ENCODE measurements at places on chromosomes 16 and 17.
A peak's percentile ranks its signal among the peaks of the same experiment; 100 is the strongest.

- DNase-seq = peak; percentile 67
Observed at GRCh38 chr16:84726079-84726668, 26.4 kb downstream of the USP10 start.

GRCh38 chr17:42467889-42468288 is 9.2 kb downstream of the ATP6V0A1 start:
- no peak for DNase-seq

DNA sequence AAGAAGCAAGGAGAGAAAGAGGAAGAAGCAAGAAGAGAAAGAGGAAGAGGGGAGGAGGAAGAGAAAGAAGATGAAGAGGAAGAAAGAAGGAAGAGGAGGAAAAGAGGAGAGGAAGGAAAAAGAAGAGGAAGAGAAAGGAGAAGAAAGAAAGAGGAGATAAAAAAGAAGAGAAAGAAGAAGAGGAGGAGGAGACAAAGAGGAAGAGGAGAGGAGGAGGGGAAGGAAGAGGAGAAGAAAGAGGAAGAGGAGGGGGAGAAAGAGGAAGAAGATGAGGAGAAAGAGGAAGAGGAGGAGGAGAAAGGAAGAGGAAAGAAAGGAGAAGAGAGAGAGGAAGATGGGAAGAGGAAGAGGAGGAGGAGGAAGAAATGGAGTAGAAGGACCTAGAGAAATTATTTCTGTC is 80.4 kb downstream of the CDYL2 start:
- no peak for DNase-seq

GRCh38 chr17:45164734-45165269 is 3.1 kb downstream of the HEXIM2 start:
- no peak for DNase-seq

GRCh38 chr17:20053361-20053964 is 44.3 kb downstream of the SPECC1 start:
- DNase-seq = no peak

- DNase-seq = no peak
Observed at GRCh38 chr16:3401719-3402397, 843 bp downstream of the ZNF174 start.

DNA sequence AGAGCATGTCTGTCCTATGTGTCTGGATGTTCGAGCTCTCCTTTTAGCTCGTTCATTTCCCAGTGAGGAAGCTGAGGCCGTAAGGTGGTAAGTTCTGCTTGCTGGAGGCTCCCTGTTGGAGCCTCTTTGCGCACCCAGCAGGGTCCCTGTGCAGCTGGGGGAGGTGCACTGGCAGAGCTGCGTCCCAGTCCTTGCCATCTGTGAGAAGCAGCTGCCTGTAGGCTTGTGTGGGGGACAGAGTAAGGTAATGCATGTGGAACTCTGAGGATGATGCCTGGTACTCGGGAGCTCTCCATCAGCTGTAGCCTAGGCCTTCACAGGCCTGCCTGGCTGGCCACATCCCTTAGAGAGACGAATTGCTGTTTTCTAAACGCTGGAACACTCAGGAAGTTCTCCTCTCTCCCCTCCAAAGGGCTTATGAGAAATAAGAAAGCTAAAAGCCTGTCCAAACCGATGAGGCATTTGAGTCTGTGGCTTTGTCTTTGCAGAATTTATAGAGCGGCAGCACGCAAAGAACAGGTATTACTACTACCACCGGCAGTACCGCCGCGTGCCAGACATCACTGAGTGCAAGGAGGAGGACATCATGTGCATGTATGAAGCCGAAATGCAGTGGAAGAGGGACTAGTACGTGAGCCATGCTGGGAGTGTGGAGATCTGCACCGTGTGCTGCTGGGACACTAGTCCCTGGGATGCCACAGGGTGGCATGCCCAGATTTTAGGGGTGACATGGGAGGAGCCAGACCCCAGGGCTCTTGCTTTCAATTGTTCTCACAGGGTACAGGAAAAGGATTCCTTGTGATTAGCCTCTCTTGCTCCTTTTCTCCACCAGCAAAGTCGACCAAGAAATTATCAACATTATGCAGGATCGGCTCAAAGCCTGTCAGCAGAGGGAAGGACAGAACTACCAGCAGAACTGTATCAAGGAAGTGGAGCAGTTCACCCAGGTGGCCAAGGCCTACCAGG is 1.6 kb downstream of the NDUFB10 start:
- DNase-seq = no peak

GRCh38 chr17:32631341-32632096 is 144.7 kb downstream of the CDK5R1 start:
- DNase-seq = no peak

DNA sequence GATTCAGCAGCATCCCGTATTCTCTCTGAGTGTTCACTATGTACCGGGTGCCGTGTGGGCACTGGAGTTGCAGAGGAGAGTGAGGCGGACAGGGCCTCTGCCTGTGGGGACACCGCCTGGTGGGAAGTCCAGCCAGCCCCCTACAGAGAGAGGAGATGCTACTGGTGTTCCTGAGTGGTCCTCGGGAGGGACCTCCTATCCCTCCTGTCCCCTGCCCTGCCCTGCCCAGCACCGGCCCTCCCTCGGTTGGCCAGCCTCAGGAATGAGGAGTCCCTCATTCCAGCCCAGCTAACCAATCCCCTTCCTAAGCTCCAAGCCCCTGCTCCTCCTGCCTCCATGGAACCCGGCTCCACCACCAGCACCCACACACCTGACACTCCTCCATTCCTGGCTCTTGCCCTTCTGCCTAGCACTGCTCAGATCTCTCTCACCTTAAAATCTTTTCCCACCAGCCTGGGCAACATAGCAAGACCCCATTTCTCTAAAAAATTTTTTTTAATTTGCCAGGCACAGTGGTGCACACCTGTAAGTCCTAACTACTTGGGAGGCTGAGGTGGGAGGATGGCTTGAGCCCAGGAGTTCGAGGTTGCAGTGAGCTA is 2.0 kb downstream of the ASGR2 start:
- DNase-seq = no peak

- no peak for DNase-seq
Observed at GRCh38 chr17:42686520-42687128, 4.3 kb downstream of the CNTNAP1 start.

Data from stimulated activated CD4-positive, alpha-beta T cell treated with anti-CD3 and anti-CD28 coated beads, TNF-alpha, amount 100 ng/mL, for 1 hour (primary cell).